ENCODE measurements at places on chromosomes 16 and 17.

DNA sequence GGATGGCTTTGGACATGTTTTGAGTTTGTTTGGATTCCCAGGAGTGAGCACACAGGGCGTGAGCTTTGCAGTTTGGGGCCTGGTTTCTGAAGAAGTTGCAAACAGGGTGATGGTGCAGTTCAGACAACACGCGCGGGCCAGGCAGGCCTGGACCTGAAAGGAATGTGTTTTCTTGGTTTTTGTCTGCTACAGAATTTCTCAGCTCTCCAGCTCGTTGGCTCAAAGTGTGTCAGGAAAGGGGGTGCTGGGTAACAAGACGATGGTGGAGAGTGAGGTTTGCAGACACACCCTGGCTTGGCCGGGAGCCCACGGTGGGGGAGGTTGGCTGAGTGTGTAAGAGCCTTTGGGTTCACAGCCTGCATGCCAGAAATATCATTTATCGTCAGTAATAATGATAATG, 82.3 kb downstream of the CMIP start:
- DNase-seq: no peak

- peak; percentile 30 for DNase-seq
Measured at GRCh38 chr16:56911771-56912571, 20.0 kb upstream of the HERPUD1 start.

DNA sequence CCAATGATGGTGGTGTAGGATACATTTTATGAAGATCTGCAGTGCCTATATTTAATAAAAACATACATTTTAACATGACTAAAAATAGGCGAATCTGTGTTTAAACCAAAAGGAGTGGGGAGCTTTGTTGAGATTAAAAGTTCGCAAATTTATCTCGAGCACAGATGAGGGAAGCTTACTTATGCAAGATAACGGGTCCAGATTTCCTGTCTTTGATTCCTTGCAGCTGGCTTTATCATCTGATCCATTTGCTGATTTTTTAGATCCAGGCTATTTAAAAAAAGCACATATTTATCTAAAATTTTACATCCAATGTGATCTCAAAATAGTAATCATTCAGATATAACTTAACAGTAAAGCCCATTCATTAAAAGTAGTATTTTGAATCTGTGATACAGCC, 57.0 kb upstream of the INTS2 start:
- DNase-seq: no peak

GRCh38 chr16:63618896-63619485, 1502.9 kb downstream of the CDH11 start:
- DNase-seq: no peak

DNA sequence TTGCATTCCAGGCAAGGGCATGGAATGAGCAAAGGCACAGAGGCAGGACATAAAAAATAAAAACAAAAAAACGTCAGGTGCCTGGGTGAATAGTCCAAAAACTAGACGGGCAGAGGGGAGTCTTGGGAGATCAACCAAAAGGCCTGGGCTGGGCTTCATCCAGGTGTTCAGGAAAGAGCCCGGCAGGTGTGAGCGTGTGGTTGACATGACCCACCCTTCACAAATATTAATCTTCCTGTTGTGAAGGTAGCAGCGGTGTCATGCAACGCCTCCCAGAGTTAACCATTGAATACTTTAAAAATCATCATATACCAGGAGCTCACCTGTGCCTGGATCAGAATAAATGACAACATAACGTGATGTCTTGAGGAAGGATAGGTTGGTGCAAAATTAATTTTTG, 90.6 kb downstream of the USP22 start:
- no peak for DNase-seq

GRCh38 chr17:27824176-27824715, 23.9 kb upstream of the NOS2 start:
- no peak for DNase-seq

DNA sequence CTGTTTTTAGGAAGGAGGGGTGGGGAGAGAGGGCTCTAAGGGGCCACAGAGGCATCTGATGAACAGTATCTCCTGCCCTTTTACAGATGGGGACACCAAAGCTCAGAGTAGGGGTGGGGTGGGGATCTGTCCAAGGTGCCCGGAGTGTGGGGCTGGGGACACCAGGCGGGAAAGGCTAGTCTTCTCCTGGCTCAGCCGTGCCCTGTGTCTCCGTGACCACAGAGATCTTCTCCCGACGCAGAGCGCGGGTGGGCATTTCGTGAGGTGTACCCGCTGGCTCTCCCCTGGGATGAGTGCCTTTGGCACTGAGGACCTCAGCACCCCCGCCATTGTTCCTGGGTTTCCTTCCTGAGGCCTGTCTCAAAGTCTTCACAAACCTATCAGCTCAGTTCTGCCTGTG, 209.6 kb downstream of the NTN1 start:
- no peak for DNase-seq

- no peak for DNase-seq
Measured at GRCh38 chr17:39014044-39014794, 47.0 kb upstream of the FBXO47 start.

DNA sequence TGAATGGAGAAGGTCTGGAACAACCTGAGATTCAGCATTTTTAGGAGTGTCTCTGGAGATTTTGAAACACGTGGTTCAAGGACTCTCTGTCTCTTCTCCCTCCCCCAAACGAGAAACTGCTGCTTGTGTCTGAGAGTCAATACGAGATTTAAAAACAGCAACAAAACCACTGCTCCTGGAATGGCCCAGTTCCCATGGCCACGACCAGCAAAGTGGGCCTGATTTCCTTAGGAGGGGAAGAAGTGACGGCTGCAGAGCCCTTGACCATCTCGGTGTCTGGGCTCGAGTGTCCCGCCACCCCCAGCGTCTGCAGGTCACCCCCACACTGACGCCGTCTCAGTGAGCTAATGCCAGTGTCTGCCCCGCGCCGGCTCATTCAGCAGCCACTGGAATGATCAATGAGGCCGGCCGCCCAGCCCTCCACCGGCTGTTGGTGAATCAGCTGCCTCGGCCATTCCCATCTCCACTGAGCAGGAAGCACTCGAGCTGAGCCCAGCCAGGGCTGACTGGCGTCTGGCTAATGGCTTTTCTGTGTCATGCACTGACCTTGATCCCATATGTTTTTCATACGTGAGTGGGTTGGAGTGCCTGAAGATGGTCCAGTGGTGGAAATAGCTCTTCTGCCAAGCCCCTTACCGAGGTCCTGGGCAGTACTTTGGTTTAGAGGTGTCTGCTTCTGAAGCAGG, 151.8 kb downstream of the PITPNC1 start:
- peak; percentile 89 for DNase-seq

GRCh38 chr16:68005786-68006286, 6.6 kb upstream of the DPEP2 start:
- DNase-seq: no peak

GRCh38 chr16:27374221-27374803, 27.7 kb upstream of the IL21R start:
- no peak for DNase-seq

DNA sequence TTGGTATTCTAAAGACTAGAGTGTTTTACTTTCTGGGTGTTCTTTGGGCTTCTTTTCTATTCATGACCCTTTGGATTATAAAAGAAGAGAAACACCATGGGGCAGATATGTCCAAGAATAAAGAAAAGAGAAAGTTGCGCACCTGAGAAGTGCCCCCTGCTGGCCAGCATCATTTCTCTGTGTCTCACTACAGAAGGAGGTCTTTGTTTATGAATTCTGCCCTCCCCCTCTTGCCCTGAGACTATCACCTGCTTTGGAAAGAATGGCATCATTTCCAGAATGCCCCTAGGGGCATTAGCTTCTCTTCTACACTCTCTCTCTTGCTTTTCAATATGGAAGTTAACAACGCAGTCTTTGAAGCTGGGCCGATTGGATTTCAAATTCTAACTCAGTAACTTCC, 45.0 kb downstream of the CDH13 start:
- no peak for DNase-seq

DNA sequence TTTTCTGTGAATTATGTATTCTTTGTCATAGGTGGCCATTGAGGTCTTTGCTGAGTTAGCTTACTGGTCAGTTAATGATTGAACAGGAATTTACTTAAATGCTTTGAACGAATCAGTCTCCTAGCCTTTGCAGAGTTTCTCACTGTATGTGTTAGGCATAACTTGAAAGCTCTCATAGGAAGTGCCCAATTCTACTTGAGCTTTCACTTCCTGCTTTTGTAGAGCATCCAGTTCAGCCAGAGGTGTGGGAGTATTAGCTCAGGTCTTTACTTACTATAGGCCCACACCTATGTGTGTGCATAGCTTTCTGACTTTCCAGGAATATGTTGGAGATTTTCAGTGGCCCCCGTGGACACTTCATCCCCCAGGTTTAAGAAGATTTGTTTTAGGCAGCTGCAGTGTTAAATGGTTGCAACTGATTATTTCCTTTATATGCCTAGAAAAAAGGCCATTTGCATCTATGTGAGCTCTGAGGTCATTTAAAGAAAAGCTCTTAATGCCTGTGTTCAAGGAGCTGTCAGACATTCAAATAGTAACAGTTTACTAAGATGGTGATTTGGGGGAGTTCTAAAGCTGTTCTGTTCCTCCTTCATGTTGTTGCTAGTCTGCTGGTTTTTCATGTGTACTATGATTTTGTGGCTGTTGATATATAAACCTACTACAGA, 62.3 kb downstream of the PHKB start:
- no peak for DNase-seq

- no peak for DNase-seq
Measured at GRCh38 chr16:83305092-83305491, 502.7 kb upstream of the HSBP1 start.

DNA sequence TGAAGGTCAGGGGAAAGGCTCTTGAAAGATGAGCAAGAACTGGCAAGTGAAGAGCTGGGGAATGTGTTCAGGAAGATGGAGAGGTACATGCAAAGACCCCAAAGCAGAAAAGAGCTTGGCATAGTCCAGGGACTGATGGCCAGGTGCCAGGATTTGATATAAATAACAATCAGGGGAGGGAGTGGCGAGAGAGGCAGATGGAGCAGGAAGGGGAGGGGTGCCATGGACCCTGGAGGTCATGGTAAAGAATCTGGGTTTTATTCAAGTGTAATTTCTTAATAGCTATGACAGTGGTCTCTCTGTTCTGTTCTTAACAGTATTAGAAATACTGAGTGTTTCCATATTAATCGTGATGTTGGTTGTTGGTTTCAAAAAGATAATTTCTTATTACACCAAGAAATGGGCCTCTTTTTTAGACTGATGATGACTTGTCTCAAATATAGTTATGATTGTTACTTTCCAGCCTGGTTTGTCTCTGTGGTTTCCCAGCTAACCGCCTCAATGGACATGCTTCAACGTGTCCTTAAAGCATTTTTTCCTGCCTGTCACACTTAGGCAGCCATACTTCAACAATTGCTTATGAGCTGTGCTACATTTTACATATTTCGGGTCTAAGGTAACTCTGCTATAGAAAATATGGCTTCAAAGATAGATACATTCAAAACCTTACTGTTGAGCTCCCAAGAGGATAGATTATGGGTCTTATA, 49.4 kb downstream of the MYH10 start:
- no peak for DNase-seq

DNA sequence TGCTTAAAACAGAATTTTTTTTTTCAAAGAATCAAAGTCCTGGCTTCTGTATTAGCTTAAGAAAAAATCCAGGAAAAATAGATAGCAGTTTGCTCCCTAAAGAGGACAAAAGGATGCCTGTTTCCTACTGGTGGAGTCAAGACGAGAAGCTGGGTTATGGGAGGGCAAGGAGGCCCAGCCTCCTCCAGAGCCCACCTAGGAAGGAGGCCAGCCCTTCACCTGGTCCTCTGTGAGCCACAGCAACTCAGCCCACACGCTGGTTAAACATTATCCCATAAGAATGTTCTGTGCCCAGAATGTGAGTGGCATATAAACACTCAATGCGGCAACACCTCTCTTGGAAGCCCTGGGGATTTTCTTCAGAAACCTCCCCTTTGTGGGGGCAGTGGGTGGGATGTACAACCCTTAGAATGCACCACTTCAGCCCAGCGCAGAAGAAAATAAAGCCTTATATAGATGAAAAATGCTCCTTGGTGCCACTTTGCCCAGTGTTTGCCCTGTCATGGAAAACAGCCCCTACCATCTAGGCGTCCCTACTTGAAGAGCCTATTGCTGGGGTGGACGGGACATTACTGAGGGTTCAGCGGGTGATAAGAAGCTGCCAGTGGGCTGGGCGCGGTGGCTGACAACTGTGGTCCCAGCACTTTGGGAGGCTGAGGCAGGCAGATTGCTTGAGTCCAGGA, 48.0 kb downstream of the TEKT5 start:
- DNase-seq: no peak

GRCh38 chr17:83121921-83122820, 42.8 kb downstream of the METRNL start:
- peak; percentile 12 for DNase-seq

DNA sequence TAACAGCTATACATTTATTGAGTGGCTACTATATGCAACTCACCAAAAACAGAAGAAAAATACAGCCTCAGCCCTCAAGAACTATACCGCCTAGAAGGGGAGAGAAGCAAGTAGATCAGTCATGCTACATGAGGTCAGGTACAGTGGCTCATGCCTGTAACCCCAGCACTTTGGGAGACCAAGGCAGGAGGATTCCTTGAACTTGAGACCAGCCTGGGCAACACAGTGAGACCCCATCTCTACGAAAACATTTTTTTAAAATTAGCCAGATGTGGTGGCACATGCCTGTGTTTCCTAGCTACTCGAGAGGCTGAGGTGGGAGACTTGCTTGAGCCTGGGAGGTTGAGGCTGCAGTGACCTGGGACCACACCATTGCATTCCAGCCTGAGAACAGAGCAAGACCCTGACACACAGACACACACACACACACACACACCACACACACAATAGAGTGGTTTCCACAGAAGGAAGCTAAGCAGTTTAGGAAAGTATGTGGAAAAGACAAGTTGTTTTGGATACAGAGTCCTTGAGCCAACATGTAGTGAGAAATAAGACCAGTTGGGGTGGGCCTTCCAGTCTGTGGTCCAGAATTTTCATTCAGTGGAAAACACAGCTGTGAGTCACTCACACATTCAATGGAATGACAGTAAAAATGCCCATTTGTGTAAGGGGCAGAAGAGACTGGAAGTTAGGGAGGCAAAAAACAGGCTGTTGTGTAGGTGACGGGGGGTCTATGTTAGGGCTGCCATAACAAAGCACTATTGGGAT, 10.7 kb upstream of the SNTB2 start:
- DNase-seq: peak; percentile 30

DNA sequence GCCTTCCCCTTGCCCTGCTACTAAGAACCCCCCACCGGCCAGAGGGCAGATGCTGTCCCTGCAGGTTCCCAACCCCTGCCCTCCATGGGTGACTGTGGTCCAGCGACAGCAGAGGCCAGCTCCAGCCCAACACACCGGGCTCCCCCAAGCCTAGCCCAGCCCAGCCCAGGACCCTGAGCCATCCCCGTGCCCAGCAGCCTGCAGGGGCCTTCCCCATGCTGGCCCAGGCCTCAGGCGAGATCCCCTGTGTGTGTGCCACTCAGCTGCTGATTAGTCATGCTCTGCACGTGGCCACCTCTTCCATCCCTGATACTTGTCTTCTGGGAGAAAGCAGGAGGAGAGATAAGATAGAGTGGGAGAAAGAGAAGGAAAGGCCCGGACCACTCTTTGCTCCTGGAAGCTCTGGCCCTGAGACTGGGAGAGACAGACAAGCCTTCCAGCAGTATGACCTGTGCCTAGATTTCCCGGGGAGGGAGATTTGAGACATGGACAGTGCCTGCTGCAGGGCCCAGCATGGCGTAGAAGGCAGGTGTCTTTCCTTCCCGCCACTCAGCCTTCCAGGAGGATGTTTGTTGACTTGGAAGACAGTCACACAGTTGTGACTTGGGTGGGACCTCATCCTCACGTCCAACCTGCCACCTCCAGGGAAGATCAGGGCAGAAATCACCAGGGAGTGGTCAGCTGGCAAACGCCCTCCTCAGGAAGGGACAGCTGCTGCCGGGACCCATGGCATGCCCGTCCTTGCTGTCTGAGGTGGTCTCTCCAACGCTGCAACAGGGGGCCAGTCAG, 41.3 kb upstream of the RASD1 start:
- DNase-seq: no peak

GRCh38 chr17:83196973-83197880, 117.8 kb downstream of the METRNL start:
- DNase-seq: no peak
